ENCODE measurements at places on chromosomes 6 and 20.

DNA sequence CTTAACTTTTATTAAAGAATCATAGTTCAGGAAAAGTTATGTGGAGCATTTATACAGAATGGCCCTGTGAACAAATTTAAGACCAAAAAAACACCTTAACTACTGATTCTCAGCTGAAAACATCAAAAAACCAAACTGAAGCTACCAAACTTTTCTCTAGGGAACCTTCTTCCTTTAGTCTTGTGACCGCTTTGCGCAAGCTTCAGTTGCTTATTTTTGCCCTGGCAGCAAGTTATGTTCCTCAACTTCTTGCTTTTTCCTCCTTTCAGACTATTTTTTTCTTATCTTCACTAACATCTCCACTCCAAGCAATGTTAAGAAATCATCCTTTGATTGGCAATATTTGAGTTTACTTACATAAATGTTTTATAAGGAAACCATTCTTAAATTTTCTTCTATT is 100.1 kb downstream of the MYB start:
- DNase-seq = no peak

- DNase-seq = no peak
Measured at GRCh38 chr6:44789806-44790205, 402.3 kb downstream of the CDC5L start.

- no peak for DNase-seq
Measured at GRCh38 chr20:2800521-2801285, at the start of gene CPXM1. CPXM1 (minus strand) TSS chr20:2800627; CDS start chr20:2800572, 55 bp downstream.

GRCh38 chr6:163460307-163460782 is 45.8 kb downstream of the QKI start:
- no peak for DNase-seq

DNA sequence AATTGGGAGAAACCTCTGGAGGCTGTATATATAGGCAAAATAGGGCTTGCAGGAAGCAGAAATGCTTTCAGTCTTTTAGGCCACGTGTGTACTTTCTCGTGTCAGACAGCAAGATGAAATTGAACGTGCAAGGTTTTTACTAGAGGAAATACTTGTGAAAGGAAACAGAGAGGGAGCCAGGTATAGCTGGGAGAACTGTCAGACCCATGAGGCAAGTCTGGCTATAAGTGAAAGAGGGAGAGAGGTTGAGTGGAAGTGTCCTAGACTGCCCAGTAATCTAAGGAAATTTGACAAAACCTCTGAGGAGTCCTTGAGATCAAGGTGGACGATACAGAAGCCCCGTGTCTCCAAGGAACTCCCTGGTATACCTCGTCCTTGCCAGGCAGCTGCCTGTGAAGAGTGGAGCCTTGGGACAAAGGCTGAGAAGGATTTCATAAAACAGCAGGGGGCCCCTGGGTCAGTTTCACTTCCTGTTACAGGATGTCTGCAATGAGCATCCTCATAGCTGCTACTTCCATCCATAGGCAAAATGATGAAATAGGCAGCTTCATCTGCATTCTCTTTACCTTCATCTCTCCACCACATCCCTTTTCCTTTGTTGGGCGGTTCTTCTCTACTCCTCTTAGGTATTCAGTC is 114.4 kb upstream of the MAP3K7 start:
- no peak for DNase-seq

DNA sequence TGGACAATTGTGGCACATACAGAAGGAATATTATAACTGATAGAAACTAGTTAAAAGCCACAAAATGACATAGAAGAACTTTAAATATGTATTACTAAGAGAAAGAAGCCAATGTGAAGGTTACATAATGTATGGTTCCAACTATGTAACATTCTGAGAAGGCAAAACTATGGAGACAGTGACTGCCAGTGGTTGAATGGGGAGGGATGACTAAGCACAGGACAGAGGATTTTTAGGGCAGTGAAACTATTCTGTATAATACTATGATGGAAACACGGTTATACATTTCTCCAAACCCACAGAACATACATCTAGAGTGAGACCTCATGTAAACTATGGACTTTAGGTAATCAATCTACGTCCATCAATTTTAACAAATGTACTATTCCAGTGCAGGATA is 22.4 kb downstream of the SYNCRIP start:
- no peak for DNase-seq

DNA sequence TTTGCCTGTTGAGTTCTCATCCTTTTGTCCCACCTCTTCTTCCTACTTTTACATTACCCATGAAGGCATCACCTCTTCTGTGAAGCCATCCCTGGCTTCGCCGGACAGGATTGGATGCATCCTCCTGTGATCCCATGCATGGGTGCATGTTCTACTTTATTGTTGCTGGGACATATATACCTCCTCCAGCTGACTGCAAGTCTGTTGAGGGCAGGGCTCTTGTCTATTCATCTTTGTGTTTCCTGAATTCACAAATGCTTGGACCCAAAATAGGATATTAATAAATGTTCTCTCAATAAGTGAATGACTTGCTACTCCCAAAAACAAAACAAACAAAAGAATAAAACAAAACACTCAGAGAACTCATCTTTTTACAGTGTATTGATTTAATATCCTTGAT is 5.1 kb downstream of the MYB start:
- DNase-seq = no peak

GRCh38 chr20:24991897-24992486 is 559 bp downstream of the APMAP start:
- no peak for DNase-seq

DNA sequence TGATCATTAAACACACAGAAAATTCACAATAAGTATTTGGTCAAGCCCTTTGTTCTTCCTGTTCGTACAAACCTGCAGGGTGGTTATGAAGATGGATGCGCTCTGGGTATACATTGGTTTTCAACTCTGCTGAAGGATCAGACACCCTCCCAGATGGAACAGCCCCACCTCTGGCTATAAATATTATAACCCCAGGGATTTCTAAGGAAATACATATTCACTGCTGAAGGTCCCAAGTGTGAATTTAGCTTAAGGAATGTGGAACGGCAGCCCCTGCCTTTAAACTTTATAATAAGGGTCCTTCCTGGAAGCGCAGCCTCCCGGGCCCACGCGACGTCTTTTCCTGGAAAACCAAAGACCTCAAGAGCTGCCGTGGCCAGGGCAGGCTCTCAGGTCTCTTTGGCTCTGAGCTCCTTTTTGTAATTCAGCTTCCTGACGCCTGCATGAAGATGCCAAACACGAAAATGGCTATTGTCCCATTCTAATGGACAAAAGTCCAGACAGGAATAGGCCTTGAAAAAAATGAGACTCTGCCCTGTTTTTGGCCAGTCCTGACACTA is 172.4 kb upstream of the SSTR4 start:
- no peak for DNase-seq

DNA sequence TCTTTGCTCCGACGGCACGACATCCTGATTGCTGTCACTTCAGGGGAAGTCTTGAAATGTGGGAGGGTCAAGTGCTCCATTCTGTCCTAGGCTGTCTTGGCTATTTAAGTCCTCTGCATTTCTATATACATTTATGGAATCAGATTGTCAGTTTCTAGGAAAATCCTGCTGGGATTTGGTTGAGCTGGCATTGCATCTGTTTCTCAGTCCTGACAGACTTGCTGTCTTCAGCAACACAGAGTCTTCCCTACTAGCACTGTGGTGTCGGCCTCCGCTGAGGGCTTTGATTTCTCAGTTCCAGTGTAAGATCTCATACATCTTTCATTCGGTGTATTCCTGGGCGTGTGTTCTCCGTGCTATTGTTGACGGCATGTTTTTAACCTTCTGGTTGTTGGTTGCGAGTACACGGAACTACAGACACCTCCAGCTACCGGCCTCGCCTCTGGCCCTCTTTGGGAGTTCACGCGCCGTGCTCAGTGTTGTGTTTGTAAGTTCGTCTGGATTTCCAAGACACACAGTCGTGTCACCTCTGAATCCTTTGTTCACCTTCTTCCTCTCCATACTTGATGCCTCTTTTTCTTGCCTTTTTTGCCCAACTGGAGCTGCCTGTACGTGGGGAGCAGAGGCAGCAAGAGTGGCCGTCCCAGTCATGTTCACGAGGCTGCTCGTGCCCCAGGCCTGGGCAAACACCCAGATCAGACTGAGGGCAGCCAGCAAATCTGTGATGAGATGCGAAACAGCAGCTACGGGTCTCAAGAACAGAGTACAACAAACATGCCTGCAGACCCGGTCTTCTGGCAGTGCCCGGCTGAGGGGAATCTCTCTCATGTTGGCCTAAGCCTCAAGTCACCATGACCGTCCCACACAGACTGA is 92.8 kb downstream of the TAF4 start:
- DNase-seq = no peak

DNA sequence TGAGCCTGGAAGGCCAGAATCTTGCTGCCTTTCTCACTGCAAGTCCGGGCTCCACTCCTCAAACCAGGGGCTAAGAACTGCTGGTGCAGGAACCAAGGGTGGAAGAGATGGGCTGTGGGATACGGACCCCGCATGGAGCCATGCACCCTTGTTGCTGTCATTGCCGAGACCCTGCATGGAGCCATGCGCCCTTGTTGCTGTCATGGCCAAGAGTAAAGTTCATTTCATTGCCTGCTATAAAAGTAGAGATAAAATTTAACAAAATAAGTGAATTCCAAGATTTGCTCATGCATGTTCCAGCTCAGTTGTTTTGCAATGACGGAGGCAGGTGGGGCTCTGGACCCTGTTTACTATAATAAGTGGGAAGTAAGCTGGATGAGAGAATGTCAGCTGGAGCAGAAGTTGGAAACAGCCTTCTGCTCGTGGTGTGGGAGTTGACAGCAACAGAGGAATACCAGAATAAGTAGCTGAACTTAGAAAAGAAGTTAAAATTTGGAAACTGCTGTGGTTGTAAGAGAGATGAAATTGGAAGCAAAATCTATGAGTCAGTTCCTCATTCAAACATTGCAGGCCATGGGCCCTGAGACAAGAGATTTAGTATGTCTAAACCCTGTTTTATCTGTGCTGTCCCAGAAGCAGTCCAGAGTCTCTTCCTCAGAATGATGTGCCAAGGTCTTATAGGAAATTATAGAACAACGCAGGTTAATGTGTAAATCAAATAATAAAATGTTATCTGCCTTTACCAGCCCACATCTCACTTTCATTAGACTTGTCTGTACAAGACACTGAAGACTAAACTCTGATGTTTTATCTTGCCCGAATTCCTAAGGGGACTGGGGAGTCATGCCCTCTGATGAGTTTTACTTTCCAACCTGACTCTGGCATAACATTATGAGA is 15.8 kb upstream of the THBS2 start:
- peak; percentile 26 for DNase-seq

DNA sequence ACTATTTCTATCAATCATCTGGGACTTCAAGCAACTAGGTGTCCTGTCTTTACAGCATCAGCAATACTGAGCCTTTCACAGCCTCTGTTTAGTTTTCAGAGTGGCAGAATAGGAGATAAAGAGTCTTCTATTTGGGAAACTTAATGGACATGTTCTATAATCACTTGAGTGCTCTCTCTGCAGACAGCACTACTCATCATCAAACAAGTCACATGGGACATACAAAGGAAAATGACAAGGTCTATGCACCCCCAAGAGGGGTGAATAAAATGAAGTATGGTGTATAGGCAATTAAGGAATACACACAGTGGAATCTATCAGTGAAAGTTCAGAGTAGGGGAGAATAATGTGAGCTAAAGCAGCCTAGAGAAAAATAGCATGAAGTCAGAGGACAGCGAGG is 237.8 kb upstream of the THEMIS start:
- no peak for DNase-seq

DNA sequence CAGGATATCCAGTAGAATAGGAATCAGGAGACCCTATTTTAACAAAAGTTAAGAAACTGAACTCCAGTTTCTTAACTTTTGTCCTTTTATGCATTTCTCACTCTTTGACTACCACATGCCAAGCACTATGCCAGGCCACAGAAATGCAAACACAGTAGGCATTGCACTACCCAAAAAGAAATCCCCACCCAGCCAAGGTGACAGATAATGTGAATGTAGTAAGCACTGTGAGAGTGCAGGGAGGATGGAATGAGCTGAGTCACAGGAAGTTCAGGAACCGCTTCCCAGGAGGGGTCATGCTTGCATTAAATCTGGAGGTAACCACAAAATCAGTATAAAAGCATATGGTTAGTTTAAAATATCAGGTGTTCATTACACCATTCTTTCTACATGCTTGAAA is 20.1 kb upstream of the FAM83C start:
- DNase-seq = no peak

- no peak for DNase-seq
Measured at GRCh38 chr20:60395991-60396390, 437.8 kb downstream of the CDH26 start.

- no peak for DNase-seq
Measured at GRCh38 chr6:166313255-166314070, 5.3 kb upstream of the PRR18 start.

GRCh38 chr20:9518576-9519175 is 4.3 kb downstream of the LAMP5 start:
- no peak for DNase-seq

DNA sequence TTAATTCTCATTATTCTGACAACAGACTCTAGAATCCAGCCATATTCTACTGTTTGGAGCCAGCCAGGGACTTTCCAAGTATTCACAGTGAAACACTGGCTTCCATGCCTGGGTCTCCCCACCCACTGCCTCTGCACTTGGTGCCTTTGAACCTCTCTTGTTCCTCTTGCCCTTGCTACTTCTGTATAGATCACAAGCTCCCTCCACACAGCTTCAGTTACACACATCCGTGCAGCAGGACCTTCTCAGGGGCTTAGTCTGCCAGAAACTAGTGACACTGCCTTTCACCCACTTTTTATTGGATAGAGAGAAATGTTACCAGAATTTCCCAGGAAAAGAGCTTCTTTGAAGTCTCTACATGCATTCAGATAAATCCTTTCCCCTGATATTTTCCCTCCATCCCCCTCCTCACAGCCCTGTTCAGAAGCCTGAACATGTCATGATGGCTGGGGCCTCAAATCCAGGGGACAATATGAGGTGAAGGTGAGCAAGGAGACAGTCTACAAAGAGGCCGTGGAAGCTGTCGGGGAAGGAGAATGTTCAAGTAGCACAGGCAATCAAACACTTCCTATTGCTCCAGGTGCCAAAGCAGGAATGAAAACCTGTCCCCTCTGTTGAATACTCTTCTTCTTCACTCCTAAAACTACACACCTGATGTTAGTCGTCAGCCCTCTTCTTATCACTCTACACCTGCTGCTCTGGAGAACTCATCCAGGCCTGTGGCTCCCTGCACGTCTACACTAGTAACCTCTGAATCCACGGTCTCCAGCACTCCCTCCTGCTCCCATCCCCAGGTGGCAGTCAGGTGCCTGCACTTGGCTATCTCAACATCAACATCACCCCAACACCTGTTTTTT is 20.2 kb upstream of the HLA-DOA start:
- no peak for DNase-seq

DNA sequence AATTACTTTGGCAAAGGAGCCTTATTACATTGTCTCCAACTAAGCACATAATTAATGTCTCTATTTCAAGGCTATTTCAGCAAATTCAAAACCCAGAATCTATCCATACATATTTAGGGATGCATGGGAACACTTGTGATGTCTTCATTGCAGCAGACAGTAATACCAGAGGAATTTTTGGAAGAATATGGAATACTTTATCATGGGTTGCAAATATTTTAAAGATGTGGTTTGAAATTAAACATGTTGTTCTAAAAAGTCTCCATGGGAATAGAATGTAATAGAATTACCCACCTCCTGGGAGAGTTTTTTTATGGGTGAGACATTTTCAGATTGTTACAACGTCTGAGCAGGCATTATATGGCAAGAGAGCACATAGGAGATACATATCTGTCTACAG is 170.8 kb downstream of the KCNQ5 start:
- no peak for DNase-seq

GRCh38 chr20:32621071-32621890 is 36.1 kb upstream of the NOL4L start:
- no peak for DNase-seq

Measured in fibroblast of skin of left biceps (primary cell).